ENCODE measurements at places on chromosomes 3 and 15. TPM values are rescaled to one million over a fixed set of nuclear protein-coding genes. Genes with fewer than 3 reads are reported as not detected.
A peak's percentile ranks its signal among the peaks of the same experiment; 100 is the strongest.

Gene DUOX1
- not detected for total RNA-seq

Gene GXYLT2
- total RNA-seq = 140 TPM

GRCh38 chr15:39860200-39860599 lies 59.9 kb downstream of the GPR176 start:
- H3K4me1 ChIP-seq = peaks cover 16% of the 10 kb centered on the region
- DNase-seq = no peak
- no peak overlapping the region for H3K4me3 ChIP-seq

- no peaks in the 10 kb centered on the region for H3K27me3 ChIP-seq
- H3K36me3 ChIP-seq = peaks cover 29% of the 10 kb centered on the region
- peak overlapping the region; percentile 72 for H3K27ac ChIP-seq
Measured at GRCh38 chr3:195697582-195698324, 23.0 kb upstream of the MUC20 start.

- no peaks in the 10 kb centered on the region for H3K36me3 ChIP-seq
- peaks cover 13% of the 10 kb centered on the region for H3K4me1 ChIP-seq
- H3K4me3 ChIP-seq = no peak overlapping the region
- DNase-seq = no peak
- H3K27me3 ChIP-seq = peaks cover 27% of the 10 kb centered on the region
- H3K27ac ChIP-seq = no peak overlapping the region
Measured at GRCh38 chr3:10448544-10448943, 56.8 kb downstream of the ATP2B2 start.

GRCh38 chr15:65333856-65334255 lies 29.4 kb downstream of the RNU5B-1 start:
- no peak overlapping the region for H3K27ac ChIP-seq
- H3K4me3 ChIP-seq = no peak overlapping the region
- peaks cover 9% of the 10 kb centered on the region for H3K27me3 ChIP-seq
- no peaks in the 10 kb centered on the region for H3K4me1 ChIP-seq
- no peaks in the 10 kb centered on the region for H3K36me3 ChIP-seq
- no peak for DNase-seq

Measured in chondrocyte (in vitro differentiated cells).